ENCODE measurements at places on chromosomes 1 and 21.

DNA sequence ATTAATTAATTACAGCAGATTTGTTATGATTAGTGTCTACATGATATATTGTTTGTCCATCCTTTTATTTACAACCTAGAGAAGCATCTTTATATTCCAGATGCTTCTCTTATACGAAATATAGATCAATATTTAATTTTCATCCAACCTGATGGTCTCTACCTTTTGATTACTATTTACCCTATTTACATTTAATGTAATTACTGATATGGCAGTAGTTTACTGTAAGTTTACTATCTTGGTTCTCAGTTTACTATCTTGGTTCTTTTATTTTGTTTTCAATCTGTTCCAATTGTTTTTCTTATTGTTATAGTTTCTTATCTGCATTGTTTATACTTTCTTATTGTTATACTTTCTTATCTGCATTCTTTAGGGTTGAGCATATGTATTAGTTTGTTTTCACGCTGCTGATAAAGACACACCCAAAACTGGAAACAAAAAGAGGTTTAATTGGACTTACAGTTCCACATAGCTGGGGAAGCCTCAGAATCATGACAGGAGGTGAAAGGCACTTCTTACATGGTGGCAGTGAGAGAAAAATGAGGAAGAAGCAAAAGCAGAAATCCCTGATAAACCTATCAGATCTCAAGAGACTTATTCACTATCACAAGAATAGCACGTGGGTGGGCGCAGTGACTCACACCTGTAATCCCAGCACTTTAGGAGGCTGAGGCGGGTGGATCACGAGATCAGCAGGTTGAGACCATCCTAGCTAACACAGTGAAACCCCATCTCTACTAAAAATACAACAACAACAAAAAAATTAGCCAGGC, 28.9 kb downstream of the FAF1 start:
- DNase-seq: no peak

DNA sequence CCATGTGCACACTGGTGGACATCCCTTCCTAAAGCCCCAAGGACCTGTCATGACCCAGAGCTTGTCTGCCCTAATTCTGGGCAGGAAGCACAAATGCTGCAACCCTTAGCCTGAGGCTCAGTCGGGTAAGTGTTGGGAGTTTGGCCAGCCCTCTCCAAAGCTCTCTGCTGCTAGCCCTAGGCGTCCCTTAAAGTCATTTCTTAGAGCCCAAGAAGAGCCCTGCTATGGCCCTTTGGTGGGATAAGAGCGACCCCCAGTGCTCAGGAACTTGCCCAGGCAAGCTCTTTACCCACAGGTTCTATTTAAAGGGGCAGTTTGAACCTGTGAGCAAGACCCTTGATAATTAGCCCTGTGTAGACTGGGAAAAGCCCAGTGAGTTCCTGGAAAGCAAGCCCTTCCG, 356.8 kb downstream of the RRAGC start:
- no peak for DNase-seq

DNA sequence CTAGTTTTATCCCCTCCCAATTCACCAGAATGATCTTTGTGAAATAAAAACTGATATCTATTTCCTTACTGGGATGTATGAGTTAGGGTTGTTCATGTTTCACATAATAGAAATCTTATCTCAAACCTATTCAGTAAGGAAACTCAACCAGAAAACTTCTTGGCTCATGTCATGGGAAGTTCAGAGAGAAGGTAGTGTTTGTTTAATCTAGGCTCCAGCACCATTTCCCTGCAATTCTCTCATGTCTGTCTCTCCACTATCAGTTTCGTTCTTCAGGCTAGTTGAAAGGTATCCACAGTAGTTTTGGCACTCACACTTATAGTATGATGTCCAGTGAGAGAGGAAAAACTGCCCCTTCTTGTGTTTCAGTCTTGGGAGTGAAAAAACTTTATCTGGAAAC, 34.6 kb upstream of the UHMK1 start:
- DNase-seq: no peak

DNA sequence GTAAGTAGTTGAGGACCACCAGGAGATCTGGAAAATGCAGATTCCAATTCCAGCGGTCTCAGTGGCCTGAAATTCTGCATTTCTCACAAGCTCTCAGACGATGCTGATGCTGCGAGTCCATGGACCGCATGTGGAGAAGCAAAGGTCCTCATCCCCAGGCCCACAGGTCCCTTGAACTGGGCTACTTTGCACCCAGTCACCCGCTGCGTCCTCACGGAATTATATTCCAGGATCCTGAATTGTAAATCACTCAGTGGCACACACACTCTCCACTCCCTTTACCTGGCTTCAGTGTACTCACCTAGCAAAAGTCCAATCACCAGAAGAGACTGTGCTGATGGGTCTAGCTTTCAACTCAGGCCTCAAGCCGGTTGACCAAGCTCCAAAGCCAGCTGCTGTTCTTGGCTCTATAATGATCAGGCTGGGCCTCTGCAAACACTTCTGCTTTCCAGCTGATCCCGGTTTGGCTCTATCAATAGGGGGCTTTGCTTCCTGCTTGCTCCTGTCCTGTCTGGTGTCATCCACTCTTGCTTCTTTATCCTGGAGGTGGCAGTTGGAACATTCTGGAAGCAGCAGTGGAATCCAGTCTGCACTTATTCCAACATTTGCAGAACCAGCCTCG, 904 bp upstream of the RPL22 start:
- peak; percentile 65 for DNase-seq

- DNase-seq: no peak
Observed at GRCh38 chr1:58401991-58402390, 144.5 kb downstream of the OMA1 start.

All from SHP77 treated with DMSO at 0.1 percent for 48 hours (cell line).